ENCODE measurements at places on chromosomes 3 and 15.

DNA sequence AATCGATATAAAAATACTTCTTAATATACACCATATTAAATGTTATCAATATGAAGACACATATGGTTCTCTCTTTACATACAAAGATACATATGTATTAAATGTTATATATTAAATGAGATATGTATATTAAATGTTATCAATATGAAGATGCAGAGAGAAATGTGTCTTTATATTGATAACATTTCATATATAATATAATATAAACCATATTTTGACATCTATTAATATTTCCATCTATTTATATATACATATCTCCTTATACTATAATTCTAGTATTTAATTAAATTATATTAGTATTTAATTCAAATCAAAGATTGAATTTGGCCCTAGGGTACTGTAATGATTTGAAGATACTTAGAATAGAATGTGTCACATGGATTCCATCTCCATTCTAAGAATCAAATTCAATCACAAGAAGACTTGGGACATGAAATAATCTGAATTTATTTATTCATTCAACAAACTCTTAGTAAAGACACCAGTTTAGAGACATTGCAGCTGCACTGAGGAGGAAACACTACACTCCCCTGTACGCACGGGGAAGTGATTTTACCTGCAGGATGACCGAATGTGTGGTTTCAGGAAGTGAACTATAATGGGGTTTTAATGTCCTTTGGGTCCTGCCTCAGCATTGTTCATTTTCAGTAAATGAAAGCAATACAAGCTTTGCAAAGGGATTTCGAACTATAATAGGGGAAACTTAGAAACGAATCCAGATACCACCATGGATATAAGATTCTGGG is 365.1 kb downstream of the MECOM start:
- no peak for DNase-seq

DNA sequence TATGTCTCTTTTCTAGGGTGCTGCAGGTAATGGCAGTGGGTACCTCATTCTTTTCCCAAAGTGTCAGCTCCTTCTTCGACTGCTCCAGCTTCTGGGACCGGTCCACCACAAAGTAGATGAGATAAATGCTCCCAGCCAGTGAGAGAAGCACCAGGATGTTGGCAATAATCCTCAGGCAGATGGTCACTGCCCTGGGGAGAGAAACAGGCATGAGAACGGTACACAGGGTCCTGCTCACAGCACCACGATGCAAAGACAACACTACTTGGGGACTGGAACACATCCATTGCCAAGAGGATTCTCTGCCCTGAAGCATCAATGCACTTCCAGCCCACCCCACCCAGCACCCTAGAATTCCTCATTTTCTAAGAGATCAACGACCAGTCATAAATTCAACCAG is 22.4 kb downstream of the TMC3 start:
- no peak for DNase-seq

DNA sequence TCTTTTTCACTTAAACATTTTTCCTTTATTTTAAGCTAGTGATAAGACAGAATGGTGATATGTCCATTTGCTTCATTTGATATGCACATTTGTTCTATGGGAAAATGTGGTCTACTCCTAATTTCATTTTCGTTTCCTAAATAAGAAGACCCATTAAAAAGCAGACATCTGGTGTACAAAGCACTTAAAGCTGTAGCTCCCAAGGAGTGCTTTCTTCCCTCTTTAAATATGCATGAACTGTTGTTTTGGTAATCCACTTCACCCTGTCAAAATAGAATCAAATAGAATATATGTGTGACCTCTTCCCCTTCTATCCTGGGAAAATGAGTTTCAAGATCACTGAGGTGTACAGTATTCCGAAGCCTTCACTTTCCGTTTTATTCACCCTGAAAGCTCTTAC is 182.8 kb downstream of the ROBO2 start:
- no peak for DNase-seq

DNA sequence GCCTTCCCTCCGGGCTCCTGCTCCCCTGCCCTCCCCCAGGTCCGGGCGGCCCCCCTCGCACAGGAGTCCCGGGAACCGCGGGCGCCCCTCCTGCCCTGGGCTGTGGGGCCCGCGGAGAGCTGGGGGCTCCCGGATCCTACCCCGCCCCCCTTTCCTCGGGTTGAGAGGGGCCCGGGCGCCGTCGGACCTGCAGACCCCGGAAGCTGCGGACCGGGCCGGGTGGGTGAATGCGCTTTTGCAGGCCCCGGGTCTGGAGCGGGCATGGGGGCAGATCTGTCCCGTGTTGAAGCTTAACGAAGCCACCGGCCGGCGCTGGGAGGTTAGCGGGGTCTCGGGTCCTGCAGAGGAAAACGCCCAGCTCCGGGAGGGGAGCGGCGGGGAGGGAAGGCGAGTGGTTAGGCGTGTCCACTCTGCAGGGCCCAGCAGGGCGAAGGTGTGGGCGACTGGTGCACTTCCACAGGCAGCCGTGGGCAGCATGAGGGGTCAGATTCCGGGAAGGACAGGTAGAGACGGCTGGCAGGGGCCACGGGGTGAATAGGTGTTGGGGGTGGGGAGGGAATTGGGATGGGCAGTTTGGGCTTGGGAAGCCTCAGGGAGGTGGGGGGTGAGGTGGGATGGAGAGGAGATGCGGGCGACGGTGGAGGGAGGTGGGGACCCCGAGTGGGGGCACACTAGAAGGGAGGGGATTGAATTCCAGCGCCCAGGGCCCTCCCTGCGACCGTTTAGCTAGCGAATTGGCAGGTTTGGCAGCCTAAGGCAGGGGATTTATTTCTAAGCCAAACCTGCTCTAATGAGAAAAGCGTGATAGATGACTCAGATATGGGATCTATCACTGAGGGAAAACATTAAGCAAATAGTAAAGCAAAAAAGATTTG is 635 bp downstream of the CD276 start:
- DNase-seq = no peak

- no peak for DNase-seq
Measured at GRCh38 chr3:143648708-143649107, 199.6 kb downstream of the SLC9A9 start.

DNA sequence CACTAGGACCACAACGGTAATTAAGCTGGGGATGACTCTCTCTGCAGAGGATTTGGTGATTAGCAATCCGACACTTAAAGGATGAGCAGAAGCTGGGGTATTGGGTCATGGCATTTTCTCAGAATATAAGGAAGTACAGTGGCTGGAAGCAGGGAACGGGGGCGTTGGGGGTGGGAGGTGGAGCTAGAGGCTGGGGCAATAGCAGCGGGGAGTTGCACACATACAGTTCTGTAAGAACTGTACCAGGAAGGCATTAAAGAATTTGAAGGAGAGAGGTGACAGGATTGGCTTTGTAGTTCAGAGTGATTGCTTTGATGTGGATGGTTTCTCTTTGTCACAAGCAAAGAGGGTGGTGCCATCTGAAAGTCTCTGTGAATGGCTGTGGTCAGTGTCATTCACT is 28.2 kb downstream of the PSMD6 start:
- no peak for DNase-seq

GRCh38 chr3:162670181-162670580 is 1173.6 kb downstream of the OTOL1 start:
- no peak for DNase-seq

GRCh38 chr3:124632566-124633140 is 97.6 kb upstream of the UMPS start:
- DNase-seq = no peak

GRCh38 chr3:59286791-59287531 is 237.1 kb upstream of the CFAP20DC start:
- no peak for DNase-seq

DNA sequence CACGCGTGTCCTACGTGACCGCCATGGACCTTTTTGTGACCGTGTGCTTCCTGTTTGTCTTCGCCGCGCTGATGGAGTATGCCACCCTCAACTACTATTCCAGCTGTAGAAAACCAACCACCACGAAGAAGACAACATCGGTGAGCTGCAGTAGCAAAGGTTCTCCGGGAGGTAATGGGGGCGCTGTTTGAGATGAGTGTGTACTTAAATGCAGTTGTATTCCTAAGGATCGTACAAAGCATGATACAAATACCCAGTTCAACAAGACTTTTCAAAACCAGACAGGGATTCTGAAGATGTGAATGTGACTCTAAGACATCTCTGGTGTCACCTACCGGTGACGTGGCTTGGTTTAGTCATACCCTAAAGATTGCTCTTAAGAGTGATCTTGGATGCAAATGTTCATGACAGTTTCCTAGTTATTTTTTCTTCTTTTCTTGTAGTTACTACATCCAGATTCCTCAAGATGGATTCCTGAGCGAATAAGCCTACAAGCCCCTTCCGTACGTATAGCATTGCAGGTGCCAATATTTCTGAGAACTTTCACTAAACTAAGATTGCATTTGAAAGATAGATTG is 556.6 kb downstream of the GABRG3 start:
- no peak for DNase-seq

- no peak for DNase-seq
Measured at GRCh38 chr3:160016972-160017371, 28.3 kb downstream of the IL12A start.

GRCh38 chr3:149532489-149533180 is 58.1 kb downstream of the TM4SF4 start:
- no peak for DNase-seq

DNA sequence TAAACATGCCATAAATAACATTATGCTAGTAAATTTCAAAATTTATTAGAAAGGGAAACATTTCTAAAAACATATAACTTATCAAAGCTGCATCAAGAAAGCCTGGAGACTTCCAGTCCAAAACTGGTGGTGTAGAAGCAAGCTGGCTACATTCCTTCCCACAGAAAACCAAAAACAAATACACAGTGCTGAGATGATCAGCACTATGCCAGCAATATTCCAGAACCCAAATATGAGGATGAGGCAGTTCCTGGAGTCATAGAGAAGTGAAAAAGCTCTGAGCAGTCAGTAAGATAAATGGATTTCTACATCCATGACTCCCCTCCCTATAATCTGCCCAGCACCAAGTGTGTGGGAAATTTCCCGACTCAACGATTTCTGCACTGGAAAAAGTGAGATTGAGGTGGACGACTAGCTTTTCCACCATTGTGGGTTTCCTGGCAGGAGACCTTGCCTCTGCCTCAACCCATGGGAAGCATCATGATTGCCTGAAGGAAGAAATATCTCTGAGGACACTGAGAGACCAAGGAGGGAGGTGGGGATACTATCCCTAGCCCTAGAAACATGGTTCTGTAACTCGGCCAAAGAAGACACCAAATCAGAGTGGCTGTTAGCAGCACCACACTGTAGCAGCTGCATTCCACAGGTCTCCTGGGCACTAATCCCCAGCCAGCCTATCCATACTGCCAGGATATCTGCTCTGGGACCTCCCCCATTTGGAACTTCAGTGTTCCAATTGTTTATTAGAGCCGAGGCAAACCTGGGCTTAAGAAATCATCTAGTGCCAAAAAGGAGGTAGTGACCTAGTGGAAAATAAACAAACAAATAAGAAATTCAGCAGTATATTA is 11.8 kb upstream of the CLN6 start:
- no peak for DNase-seq

- no peak for DNase-seq
Measured at GRCh38 chr15:55859681-55860080, 116.7 kb upstream of the PRTG start.

DNA sequence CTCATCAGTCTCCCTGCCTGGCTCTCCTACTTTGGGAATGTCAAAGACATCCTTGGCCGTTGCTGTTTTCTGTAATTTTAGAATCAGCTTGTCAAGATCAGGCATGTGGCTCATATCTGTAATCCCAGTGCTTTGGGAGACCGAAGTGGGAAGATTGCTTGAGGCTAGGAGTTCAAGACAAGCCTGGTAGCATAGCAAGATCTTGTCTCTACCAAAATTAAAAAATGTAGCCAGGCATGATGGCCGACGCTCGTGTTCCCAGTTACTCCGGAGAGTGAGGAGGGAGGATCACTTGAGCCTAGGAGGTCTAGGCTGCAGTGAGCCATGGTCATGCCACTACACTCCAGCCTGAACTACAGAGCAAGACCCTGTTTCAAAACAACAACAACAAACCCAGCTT is 144.0 kb upstream of the ATP10A start:
- no peak for DNase-seq

DNA sequence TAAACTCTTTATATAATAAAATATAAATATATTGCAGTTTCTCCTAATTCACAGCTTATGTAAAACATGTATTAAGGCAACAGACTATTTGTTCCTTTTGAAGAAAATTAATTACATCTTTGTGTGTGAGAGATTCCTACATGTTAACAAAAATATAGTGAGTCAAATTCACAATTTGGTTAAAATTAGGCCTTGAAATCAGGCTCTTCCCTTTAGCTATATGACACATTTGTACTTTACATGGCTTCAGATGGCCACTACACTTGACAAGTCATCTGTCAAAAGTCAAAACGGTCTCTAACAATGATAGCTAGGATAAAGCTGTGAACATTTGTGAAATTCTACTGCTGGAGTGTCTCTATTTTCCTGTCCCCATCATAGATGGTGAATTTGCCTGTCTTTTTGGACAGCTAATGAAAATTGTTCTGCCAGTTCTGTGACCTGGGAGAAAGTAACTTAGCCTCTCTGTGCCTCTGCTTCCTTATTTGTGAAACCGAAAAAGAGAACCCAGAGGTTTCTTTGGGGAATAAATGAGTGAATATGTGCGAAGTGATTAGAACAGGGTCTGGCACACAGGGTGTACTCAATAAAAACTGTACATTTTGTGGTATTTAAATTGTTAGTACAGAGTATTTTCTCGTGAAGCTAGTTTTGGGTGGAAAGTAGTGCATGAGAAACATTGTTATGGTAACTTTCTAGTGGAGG is 23.6 kb downstream of the TM4SF4 start:
- no peak for DNase-seq

DNA sequence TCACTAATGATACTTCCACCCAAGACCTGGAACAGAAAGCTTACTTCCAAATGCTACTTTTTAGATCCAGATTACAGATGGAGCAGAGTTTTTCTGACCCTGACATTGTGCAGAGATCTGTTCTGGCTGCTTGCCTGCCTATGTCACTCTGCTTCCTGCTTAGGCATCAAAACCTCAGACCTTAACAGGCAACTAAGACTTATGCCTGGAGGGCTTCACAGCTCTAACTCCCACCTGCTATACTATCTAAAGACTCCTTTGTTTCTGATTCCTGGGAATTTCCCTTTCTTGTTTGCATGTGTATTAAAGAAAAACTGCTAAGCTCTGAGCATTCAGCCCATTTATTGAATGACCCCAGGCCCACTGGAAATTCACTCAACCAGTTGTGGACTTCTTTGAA is 157.4 kb upstream of the NPHP3 start:
- DNase-seq = no peak

- no peak for DNase-seq
Measured at GRCh38 chr15:45616901-45617323, 17.9 kb upstream of the SQOR start.
